ENCODE measurements at places on chromosomes 2 and 18.
A peak's percentile ranks its signal among the peaks of the same experiment; 100 is the strongest.

GRCh38 chr2:96931966-96932365 lies 54.4 kb downstream of the FAM178B start:
- H3K27me3 ChIP-seq, result no peaks in the 10 kb centered on the region
- no peak for DNase-seq
- no peak overlapping the region for H3K27ac ChIP-seq
- no peaks in the 10 kb centered on the region for H3K36me3 ChIP-seq
- H3K4me1 ChIP-seq, result peaks cover 5% of the 10 kb centered on the region
- H3K4me3 ChIP-seq, result no peak overlapping the region

GRCh38 chr2:64852771-64853241 lies 136.4 kb upstream of the SLC1A4 start:
- no peak overlapping the region for H3K4me3 ChIP-seq
- H3K4me1 ChIP-seq, result peaks cover 7% of the 10 kb centered on the region
- DNase-seq, result no peak
- H3K27ac ChIP-seq, result no peak overlapping the region
- no peaks in the 10 kb centered on the region for H3K36me3 ChIP-seq

DNA sequence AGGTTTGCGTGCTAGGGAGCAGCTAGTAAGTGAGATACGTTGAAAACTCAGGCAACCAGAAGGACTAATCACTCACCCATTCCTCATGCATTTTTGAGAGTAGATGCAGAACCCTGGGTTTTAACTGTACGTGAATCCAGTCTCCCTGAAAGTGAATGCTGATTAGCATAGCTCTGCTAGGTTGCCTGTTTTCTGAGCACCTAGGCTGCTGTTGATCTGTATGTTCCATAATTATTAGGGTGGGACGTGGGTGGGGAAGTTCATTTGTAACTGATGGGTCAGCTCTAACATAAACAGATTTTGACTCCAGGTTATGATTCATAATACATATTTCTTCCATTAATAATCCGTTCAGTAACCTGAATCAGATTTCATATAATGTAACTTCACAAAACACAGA lies 379.0 kb upstream of the FANCL start:
- H3K36me3 ChIP-seq, result no peaks in the 10 kb centered on the region
- DNase-seq, result no peak
- no peaks in the 10 kb centered on the region for H3K4me1 ChIP-seq
- no peaks in the 10 kb centered on the region for H3K27me3 ChIP-seq
- H3K4me3 ChIP-seq, result no peak overlapping the region

DNA sequence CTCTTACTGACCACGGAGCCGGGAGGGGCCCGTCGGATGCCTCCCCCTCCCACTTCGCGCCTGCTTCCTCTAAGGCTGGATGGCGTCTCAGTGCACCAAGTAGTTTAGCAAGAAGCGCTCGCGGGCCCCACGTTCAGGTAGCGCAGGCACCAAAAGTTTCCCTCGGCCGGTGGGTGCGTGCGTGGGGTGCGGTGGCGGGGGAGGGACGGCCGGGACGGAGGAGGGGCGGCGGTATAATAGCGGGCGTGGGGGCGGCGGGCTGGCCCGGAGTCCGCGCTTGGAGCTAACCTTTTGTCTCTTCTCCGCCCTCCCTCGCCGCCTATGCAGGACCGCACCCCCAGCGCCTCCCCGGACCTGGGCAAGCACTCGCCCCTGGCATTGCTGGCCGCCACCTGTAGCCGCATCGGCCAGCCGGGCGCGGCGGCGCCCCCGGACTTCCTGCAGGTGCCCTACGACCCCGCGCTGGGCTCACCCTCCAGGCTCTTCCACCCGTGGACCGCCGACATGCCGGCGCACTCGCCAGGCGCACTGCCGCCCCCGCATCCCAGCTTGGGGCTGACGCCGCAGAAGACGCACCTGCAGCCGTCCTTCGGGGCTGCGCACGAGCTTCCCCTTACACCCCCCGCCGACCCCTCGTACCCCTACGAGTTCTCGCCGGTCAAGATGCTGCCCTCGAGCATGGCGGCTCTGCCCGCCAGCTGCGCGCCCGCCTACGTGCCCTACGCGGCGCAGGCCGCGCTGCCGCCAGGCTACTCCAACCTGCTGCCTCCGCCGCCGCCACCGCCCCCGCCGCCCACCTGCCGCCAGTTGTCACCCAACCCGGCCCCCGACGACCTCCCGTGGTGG lies 1.0 kb downstream of the SP5 start:
- peaks cover 33% of the 10 kb centered on the region for H3K4me1 ChIP-seq
- H3K4me3 ChIP-seq, result peak overlapping the region; percentile 72
- no peak overlapping the region for H3K27ac ChIP-seq
- no peaks in the 10 kb centered on the region for H3K36me3 ChIP-seq
- DNase-seq, result peak; percentile 16

DNA sequence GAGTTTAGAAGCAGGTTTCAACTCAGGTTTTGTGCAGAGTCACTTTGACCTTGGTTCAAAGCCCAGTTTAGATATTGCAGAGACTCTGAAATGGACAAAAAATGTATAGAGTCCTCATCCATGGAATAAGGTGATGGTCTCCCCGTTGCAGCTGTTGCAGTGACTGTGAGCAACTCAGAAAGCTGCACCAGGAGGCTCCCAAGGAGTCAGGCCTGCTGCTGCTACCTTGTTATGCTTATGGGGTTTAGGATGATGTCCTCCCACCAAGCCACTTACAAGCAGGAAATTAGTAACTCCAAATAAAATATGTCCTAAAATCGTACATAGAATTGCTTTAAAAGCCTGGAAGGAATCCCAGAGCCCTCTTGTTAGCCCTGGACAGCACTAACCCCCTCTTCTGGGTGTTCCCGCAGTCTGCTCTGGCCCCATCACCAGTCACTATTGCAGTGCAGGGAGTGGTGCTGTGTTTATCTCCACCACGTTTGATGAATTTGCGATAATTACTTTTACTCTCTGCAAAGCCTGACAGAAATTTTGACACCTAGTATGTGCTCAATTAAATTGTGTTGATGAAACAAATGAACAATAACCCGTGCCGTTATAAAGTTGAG lies 189.0 kb downstream of the CNTNAP5 start:
- no peaks in the 10 kb centered on the region for H3K27me3 ChIP-seq
- H3K27ac ChIP-seq, result no peak overlapping the region
- no peak for DNase-seq
- no peak overlapping the region for H3K4me3 ChIP-seq

DNA sequence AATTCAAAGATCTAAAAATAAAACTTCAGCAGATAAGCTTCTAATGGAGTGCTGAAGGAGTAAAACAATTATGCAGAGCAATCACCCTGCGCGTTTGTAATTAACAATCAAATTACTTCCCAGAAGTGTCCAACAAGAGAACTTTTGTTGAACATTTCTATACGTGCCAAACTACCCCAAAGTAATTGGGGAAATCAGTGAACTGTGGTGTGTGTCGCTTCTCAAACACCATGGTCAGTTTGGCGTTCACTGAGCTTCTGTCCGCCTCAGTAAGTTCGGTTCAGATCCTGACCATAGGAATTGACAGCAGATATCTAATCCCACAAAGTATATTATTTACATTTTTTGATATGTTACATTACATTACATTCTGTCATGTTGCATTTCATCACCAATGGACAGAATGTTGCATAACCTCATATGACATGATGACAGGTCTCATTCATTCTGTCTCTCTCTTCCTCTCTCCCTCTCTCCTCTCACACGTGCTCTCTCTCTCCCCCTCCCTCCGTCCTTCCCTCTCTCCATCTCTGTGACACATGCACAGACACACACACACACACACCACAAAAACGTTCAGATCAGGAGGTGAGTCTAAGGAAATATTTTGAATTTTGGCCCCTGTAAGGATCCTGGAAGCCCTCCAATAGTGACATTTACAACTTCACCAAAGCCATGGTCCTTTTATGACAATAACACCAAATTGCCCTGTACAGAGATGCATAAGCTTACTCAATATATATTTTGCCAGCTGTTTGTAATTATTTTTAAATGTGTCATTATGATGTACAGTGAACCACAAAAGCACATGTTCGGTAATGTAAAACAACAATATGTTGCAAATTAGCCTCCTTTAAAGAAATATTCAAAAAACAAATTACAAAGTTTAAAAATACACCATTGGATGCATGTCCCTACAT lies 269.2 kb downstream of the FIGN start:
- H3K27me3 ChIP-seq, result no peaks in the 10 kb centered on the region
- no peak for DNase-seq
- H3K27ac ChIP-seq, result no peak overlapping the region
- H3K36me3 ChIP-seq, result no peaks in the 10 kb centered on the region
- no peak overlapping the region for H3K4me3 ChIP-seq
- no peaks in the 10 kb centered on the region for H3K4me1 ChIP-seq

GRCh38 chr2:195445639-195446038 lies 211.4 kb upstream of the SLC39A10 start:
- H3K4me1 ChIP-seq, result peaks cover 2% of the 10 kb centered on the region
- DNase-seq, result no peak
- H3K27me3 ChIP-seq, result no peaks in the 10 kb centered on the region
- no peak overlapping the region for H3K27ac ChIP-seq

GRCh38 chr2:135685361-135685760 lies 56.3 kb upstream of the UBXN4 start:
- peaks cover 28% of the 10 kb centered on the region for H3K4me1 ChIP-seq
- peaks cover 32% of the 10 kb centered on the region for H3K36me3 ChIP-seq
- no peak overlapping the region for H3K27ac ChIP-seq
- DNase-seq, result no peak
- no peak overlapping the region for H3K4me3 ChIP-seq
- H3K27me3 ChIP-seq, result no peaks in the 10 kb centered on the region

DNA sequence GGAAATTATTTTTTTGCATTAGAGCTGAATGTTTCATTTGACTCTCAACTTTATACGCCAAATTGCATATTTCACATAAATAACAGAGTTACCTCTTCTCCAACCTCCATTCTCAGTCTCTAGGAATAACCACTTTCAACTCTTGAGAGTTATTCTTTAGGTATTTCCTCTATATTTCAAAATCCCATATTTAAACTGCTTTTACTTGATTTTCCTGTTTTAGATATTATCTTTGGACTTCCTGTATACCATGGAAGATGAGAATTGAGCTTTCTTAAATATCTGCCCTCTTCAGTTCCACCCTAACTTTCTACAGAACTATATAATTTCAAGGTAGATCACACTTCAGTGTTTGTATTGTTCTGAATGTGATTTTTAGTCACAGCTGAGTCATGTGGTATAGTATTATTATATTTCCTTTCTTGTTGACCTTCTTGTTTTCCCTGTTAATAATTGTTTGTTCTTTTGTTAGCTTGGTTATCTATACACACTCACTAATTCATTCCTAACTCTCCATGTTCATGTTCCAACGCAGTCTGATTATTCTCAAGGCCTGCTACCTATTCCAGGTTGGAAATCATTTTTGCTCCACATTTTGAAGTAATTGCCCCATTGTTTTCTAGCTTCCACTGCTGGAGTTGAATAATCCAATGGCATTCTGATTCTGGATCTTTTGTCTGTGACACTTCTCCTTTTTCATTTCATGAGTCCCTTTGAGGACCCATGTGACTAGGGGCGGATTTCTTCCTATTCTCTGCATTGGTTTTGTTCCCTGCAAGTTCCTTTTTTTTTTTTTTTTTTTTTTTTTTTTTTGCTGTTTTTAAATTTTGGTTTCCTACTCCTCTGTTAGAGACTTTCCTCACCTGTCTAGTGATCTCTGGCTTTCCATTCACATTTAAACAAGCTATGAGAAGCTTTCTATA lies 156.8 kb upstream of the RBMS1 start:
- no peaks in the 10 kb centered on the region for H3K36me3 ChIP-seq
- no peak overlapping the region for H3K4me3 ChIP-seq

GRCh38 chr2:188983427-188984064 lies 9.4 kb downstream of the COL3A1 start:
- no peak overlapping the region for H3K27ac ChIP-seq
- no peaks in the 10 kb centered on the region for H3K36me3 ChIP-seq
- H3K4me3 ChIP-seq, result no peak overlapping the region
- H3K27me3 ChIP-seq, result peaks cover 3% of the 10 kb centered on the region

- peak overlapping the region; percentile 23 for H3K27ac ChIP-seq
- no peak overlapping the region for H3K4me3 ChIP-seq
- no peaks in the 10 kb centered on the region for H3K27me3 ChIP-seq
These were observed 18.0 kb downstream of the MAL start for GRCh38 chr2:95043300-95044093.

GRCh38 chr18:63439334-63439733 lies 17.1 kb upstream of the VPS4B start:
- H3K36me3 ChIP-seq, result no peaks in the 10 kb centered on the region
- no peaks in the 10 kb centered on the region for H3K4me1 ChIP-seq

DNA sequence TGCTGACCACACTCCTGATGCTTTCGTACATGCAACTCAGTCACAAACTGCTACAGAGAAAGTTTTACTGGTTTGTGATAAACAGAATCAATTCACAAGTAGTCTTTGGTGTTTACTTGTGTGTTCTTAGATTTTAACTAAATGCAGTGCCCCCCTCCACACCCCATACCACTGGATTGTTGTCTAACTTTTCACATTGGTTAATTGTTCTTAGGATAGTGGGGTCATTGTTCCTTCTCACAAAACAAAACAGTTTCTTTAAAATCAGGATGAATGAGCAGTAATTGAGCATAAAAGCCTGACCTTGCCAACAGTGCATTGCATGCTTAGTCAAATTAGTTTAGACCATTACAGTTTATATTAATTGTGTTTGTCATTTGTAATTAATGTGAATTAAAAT lies 14.1 kb upstream of the PNPT1 start:
- H3K27ac ChIP-seq, result no peak overlapping the region
- no peaks in the 10 kb centered on the region for H3K36me3 ChIP-seq
- H3K4me3 ChIP-seq, result no peak overlapping the region
- peaks cover 10% of the 10 kb centered on the region for H3K27me3 ChIP-seq
- H3K4me1 ChIP-seq, result no peaks in the 10 kb centered on the region

All from activated CD8-positive, alpha-beta T cell treated with anti-CD3 and anti-CD28 coated beads for 36 hours (primary cell).